ENCODE measurements at places on chromosomes 4 and X.

- no peak for DNase-seq
Measured at GRCh38 chrX:129529685-129530281, 6.5 kb upstream of the SMARCA1 start.

DNA sequence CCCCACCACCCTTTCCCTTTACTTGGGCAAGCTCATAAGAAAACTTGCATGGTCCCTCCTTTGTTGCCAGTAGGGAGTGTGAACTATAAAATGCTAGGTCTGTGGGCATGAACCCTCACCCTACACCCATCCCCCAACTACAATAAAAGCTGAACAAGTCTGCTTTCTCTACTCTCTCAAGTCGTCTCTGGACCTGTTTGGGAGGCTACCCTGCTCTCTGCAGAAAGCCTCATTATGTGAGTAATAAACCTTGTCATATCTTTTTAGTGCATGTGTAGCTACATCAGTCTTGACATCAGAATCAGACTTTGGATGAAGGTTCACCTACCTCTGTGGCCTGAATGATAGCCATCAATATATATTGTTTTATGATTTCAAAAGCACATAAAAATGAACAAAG lies 155.4 kb upstream of the FAM241A start:
- DNase-seq, result no peak

DNA sequence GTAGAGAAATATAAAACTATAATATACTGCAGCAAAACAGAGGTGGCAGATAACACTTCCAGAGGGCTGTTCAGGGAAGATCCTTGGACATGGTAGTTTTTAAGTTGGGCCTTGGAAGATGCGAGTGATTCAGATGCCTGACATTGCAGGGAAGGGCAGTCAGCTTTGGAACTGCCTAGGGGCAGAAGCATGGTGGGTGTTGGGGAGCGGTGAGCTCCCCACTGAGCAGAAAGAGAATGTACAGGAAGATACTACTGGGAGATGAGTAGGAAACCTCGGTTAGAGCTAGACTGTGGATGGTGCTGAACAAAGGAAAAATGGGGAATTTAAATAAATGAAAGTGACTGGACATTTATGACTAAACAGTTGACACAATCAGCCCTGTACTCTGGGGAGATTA lies 24.9 kb upstream of the SEC24B start:
- no peak for DNase-seq

- DNase-seq, result no peak
Measured at GRCh38 chrX:40013266-40014195, 84.2 kb downstream of the BCOR start.

DNA sequence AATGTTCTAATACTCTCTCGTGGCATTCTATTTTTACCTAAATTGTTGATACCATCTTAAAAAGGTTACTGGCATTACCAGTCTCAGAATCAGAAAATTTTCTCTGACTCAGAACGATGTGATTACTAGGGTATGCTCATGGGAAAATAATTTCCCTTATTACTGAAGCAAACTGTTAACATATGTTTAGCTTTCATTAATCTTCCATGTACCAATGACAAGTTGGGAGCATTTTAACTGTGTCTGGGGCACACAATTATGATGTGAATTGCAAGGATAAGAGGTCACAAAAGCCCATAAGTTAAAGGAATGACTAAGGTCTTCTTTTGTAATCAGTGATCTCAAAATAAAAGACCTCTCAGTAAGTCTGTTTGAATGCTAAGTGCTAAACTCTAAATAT lies 1254.6 kb downstream of the PCDH18 start:
- no peak for DNase-seq

DNA sequence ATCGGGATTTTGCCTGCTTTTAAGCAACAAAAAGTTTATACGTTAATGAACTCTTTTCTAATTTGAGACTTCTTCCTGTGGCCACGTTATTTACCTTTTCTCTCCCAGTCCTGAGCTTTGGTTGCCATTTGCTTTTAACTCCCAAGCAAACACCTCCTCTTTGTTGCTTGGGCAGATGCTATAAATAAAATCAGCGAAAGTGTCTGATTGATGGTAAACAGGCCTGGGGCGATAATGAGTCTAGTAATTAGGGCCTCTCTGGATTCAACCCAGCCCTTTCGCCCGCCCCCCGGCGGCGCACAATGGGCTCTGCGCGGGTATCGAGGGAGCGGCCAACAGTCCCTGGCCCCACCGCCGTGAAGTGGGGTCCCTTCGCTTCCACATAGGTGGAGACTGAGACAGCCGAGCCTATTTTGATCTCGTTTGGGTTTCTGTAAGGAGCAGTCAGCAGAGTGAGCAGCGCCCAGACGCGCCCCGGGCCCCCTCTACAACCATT lies 790 bp downstream of the CLGN start:
- no peak for DNase-seq

DNA sequence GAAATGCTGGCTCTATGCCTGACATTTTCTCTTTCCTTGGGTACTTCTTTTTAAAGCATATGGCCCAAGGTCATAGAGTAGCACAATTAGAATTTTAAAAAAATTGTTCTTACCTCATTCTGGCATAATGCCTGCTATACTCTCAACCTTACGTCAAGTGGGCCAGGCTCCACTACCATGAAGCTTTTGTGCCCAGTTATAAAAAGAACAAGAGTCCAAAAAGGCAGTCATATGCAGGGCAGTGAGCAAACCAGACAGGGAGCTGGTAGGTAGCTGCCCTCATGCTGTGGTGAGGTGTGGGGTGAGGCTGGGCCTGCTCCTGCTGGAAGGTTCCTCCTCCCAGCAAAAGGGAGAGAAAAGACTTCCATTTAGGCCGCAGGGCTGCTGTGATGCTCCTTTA lies 64.4 kb upstream of the UCP1 start:
- DNase-seq, result no peak

- DNase-seq, result no peak
Measured at GRCh38 chr4:80539190-80539589, 203.7 kb downstream of the CFAP299 start.

DNA sequence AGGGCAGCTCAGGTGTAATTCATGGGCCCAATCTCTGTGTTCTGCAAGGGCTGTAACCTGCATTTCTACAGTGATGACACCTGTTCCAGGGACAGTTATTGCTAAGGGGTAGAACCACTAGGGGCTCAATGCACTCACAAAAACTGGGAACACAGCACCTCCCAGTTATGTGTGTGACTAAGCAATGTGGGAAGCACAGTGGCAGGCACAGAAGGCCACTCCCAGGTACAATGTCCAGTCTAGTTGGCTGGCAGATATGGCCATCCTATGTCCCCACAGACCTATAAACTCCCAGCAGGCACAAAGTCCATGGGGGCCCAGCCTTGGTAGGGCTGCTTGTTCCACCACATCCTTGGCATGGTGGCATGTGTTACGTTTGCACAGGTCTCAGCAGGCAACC lies 25.7 kb downstream of the CXCL13 start:
- DNase-seq, result no peak

- DNase-seq, result no peak
Measured at GRCh38 chr4:63430105-63430504, 979.1 kb downstream of the TECRL start.

All from stimulated activated CD8-positive, alpha-beta memory T cell treated with anti-CD3 and anti-CD28 coated beads, Interleukin-15, amount 100 ng/mL, for 24 hours (primary cell).